ENCODE measurements at places on chromosomes 2 and 18. TPM values are rescaled to one million over a fixed set of nuclear protein-coding genes. Genes with fewer than 3 reads are reported as not detected.

GRCh38 chr2:46392561-46393346 lies 86.6 kb upstream of the TMEM247 start:
- DNase-seq, result no peak

DNA sequence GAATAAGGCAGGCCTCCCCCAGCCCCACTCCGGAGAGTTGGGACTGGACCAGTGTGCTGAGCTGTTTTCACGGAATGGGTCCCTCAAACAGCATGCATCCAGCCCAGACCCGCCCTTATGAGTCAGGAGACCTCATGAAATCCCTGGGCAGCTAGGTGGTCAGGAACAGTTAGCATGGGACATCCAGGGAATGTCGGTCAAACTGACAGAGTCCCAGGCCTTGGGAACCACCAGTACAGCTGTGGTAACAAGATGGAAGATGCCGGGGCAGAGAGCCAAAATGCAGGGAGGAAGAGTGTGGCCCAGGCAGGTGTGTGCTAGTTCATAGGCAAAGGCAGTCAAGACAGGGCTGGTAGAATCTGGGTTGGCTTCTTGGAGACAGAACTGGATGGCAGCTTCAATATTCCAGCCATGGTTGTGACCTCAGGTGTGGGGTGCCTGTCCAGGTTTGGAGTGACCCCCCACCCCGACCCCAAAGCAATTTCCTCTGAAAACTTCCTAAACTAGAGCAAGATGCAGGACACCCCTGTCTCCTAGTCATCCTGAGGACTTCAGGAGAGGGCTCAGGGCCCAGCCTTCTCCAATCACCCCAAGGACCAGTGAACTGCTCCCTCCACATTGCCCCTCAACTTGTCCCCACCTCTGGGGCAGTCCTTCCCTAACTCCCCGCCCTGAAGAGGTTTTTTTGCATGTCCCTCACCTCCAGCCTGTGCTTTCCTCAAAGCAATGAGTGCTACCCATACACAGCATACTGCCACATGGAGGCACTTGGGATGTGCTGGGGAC lies 46.5 kb downstream of the KCNIP3 start:
- DNase-seq, result no peak

GRCh38 chr18:45463451-45463850 lies 151.8 kb upstream of the SLC14A2 start:
- DNase-seq, result no peak

- DNase-seq, result no peak
Observed at GRCh38 chr18:32763293-32763692, 9.5 kb downstream of the KLHL14 start.

- no peak for DNase-seq
Observed at GRCh38 chr2:121059651-121060649, 225.1 kb downstream of the TFCP2L1 start.

DNA sequence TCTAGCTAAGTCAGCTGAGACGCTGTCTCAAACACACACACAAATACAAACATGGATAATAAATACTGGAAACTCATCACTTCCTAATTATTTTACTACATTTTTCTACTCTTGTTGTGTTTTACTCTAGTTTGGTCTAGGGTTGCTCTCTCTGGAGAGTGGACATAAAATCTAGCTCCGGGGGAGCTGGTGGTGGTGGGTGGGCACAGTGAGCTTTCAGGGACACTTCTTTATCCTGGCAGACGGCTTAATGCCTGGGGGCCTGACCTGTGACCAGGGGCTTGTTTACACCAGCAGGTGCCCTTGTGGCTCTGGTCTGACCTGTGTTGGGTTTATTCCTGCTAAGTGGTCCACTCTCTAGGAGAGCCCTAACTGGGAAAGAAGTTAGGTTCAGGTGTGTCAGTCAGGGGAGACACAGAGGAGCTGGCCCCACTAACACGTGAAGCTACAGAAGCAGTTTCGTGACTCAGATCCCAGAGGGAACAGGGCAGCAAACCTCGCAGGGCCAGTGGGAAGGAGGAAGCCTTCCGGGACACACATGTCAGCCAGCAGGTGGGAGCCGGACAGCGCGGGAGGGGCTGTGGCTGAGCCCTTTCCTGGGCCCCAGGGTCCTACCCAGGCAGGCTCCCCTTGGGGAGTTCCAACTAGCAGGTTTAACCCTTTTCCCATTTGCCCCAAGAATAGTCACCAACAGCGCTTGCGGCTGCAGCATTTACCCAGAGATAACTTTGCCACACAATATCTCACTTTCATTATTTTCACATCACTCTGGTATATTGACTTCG lies 22.5 kb upstream of the BOK start:
- DNase-seq, result no peak

DNA sequence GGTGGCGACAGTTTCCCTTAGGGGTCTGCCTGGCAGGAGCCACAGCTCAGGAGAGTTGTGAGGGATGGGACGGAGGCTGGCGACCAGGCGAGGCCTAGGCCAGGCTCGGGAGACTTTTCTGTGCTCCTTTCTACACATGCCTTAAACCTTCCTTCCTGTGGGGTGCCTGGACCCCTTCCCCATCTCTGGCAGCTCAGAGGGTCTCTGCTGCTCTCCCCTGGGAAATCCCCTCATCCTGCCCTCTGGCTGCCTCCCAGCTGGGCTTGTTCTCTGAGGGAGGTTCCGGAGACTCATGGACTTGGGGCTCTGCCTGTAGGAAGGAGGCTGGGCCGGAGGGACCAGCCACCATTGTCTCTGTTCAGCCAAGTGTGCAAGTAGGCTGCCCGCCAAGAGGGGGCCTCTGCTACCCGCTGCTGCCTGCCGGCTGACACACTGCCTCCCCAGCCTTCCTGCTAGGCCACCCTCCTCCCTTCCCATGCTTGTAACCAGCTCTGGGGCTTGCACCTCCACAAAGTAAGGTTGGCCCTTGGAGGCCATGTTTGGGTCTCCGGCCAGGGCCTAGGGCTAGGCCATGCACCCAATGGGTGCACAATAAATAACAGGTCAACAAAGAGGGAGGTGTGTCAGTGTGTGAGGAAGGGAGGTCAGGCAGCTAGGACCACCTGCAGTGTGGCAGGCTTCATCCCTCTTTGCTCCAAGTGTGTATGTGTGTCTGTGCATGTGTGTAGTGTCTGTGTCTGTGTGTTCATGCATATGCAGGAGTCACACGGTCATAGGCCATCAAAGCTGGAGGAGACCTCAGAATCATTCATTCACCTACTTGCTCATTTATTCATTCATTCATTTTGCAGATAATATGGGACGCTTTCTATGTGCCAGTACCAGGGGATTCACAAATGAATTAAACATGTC lies 28.8 kb downstream of the PSD4 start:
- no peak for DNase-seq

DNA sequence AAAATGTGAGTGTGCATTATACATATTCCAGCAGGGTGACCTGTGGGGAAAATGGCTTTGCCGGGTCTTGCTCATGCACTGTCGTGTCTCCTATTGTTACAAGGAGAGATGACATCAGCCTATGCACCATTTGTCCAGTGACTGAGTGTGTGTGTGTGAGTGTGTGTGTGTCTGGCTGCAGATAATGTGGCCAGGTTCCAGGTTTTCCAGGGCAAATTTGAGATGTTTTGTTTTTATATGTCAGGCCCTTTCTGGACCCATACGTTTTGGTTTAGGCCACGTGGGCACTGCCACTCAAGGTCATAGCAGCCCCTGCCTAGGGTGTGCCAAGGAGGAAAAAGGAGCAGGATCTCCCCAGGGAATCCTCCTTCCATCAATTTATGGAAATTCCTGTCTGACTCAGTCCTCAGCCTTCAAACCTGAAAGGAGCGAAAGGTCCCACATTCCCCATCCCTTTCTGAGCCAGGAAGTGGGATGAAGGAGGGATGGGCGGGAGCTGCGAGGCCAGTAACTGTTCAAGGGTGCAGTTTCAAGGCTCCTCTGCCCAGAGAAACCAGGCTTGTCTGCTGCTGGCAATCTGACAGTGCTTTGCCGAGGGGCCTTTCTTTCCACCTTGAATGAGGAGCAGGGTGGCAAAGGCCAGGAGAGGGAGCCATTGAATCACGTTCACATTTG lies 93.0 kb upstream of the SMAD2 start:
- peak; percentile 66 for DNase-seq

The REEP1 gene
- total RNA-seq, result 2.1 TPM

The FNDC4 gene
- 0.91 TPM for total RNA-seq

The HOXD8 gene
- 8.6 TPM for total RNA-seq
